Cerebellum (tissue), 4 donors: ENCODE measurements at places on chromosomes 13 and 19.
A peak's percentile ranks its signal among the peaks of the same experiment; 100 is the strongest.

DNA sequence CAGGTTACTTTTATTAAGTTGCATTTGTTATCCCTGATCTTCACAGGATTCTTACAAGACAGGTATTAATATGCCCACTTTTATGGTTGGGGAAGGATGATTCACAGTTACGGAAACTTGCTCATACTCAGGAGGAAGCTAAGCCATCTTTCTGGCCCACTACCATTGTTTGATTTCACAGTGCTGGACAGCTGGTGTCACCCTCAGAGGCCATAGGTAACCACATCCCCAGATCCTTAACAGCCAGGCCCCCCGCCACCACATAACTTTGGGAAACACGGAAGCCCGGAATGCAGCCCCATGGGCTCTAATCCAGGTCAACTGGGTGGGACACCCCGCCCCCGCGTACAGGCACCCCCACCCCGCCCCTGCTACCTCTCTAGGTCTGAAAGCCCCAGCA is 119.7 kb downstream of the IRS2 start:
- no peak for DNase-seq

GRCh38 chr19:21564406-21564805 is 59.0 kb downstream of the ZNF429 start:
- DNase-seq, result no peak

- peak; percentile 12 for DNase-seq
Measured at GRCh38 chr13:95552539-95553441, at the start of gene CLDN10. CLDN10 (plus strand) TSS chr13:95552720; CDS start chr13:95552754, 34 bp downstream.

DNA sequence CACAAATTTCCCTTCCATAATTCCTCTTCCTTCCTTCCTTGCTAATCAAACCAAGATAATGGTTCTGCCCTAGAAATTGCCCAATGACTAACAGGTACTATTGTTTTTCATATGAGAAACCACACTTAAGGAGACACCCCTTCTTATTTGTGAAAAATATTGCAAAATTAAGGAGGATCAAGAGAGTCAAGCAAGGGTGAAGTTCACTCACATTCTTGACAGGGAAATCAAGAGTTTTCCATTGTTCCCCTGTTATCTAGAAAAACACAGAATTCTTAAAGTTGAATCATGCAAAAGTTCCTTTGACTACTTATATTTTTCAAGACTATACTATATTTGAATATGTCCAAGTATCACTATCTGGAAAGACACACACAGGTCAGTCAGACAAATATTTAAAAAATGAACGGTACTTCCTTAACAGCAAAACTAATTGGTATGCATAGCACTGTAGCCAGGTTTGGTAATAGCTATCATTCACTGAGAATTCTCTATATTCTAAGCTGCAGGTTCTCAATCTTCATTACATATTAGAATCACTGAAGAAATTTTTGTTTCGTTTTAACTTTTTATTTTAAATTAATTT is 897.2 kb downstream of the DIAPH3 start:
- no peak for DNase-seq

GRCh38 chr13:37326334-37326733 is 220.9 kb upstream of the CSNK1A1L start:
- no peak for DNase-seq

DNA sequence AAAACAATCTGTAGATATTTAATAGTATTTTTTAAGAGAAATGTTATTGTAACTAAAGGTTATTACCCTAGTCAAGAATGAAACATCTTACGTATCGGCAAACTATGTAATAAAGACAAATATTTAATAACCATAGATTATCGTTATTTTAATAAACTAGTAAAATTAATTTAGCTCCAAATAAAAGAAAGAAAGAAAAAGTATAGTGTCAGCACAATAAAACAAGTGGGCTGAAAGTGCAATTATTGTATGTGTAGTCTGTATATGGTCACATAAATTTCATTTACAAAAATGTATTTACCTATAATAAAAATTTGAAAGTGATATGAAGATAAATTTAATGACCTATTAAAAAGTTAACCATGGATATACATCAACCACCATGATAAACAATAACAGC is 1258.4 kb upstream of the MIR17HG start:
- DNase-seq, result no peak

DNA sequence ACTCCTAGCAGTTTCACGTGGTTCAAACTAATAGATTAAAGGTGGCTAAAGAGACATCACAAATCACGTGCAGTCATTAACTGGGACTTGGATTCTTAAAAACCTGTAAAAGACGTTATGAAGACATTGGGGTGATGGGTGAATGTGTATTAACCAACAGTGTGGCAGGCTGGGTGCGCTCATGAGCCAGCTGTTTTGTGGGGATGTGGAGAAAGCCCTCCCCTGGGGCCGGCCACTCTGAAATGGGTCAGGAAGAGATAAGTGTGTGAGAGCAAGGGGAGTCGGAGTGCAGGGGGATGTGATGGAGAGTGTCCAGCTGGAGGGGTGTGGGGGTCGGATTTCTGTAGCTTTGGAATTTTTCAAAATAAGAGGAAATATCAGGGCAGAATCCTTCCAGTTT is 10.4 kb downstream of the UPF1 start:
- no peak for DNase-seq

DNA sequence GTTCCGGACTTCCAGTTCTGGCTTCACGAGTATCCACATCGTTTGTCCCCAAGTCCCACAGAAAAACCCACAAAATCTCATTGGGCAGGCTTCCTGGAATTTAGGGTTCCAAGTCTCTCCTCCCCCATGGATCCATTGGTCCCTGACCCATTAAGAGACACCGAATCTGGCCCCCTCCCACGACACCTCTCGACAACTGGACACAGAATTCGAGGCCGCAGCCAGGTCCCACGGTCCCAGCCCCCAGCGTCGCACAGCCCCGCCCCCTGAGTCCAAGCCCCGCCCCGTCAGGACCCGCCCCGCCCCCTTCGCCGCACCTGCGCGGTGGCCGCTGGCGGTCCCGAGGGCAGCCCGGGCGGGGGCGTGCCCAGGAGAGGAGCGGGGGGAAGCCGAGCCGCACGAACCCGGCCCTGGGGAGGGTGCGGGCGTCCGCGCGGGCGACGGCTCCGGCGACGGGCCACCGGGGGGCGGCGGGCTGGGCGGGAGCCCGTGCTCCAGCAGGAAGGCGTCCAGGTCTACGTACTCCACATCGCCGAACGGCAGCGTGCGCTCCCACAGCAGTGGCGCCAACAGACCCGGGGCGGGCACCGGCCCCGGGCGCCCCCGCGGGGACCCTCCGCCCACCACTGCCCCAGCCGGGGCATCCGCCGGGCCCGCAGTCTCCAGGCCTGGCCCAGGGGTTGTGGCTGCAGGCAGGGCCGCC is 1.8 kb downstream of the DBP start:
- peak; percentile 81 for DNase-seq

GRCh38 chr19:4993683-4994082 is 24.8 kb downstream of the KDM4B start:
- DNase-seq, result no peak

DNA sequence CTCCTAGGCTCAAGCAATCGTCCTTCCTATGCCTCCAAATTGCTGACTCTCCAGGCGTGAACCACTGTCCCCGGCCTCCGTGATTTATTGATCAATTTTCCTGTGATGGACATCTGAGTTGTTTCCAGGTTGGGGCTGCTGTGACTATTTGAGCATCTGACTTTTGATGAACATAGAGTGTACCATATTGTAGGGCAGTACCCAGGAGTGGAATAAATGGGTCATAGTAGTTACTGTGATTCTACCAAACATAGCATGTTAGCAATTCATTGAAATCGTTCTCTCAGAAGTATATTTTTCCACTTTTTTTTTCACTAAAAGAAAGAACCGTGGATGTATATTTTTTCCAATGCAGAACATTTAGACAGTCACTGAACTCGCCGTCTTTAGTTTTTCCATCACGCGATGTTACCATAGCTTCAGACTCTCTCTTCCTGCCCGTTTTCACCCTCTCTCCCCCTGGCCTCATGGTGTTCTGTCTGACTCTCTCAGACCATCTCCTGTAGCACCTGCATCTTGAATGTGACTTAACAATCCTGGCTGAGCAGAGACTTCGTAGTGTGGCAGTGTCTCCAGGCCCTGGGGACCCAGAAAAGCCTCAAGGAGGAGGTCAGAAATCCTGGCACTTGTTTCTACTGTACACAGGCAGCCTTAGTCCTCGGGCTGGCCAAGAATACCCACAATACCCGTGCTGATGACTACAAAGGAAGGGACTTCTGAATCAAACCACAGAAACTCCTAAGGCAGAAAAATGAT is 3.2 kb upstream of the RASGRP4 start:
- DNase-seq, result no peak

DNA sequence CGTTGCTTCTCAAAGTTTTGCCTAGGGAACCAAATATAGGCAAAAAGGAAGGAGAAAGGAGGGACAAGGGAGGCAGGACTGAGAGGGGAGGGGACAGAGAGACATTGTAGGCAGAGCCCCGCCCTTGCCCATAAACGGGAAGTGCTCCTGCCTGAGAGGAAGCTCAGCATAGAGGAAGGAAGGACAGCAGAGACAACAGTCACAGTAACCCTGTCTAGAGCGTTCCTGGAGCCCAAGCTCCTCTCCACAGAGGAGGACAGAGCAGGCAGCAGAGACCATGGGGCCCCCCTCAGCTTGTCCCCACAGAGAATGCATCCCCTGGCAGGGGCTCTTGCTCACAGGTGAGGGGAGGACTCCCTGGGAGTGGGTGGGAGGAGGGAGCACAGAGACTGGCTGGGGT is at the start of gene CEACAM21:
Gene CEACAM21, plus strand, starts transcription at position 169 of the 400 bp plus-strand sequence. Its CDS starts 109 bp downstream, at position 278.
- no peak for DNase-seq

GRCh38 chr19:31233295-31233800 is 115.9 kb downstream of the TSHZ3 start:
- no peak for DNase-seq

DNA sequence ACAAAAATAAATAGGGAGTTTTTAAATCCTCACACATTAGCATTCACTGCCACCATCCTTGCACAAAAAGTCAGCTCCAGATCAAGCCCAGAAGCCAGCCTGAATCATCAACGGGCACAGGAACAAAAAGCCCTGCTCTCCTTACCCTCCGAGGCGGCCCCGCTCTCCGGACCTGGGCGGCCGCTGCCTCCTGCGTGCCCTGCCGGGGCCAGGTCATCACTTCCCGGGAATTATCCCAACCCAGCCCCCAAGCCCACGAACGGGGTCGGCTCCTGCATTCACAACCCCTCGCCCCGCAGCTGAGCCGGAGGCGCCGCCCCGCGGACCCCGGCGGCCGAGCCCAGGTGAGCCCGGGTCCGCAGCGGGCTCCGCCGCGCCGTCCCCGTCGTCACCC is 754 bp downstream of the DNAJB1 start:
- no peak for DNase-seq

GRCh38 chr13:109381546-109382180 is 404.7 kb downstream of the IRS2 start:
- no peak for DNase-seq

GRCh38 chr13:43567608-43568007 is 219.2 kb downstream of the ENOX1 start:
- DNase-seq, result no peak

GRCh38 chr19:15330801-15331418 is 1.4 kb downstream of the BRD4 start:
- no peak for DNase-seq

GRCh38 chr13:95624020-95624419 is 20.5 kb downstream of the DZIP1 start:
- peak; percentile 34 for DNase-seq

- no peak for DNase-seq
Measured at GRCh38 chr13:77230560-77230959, 96.3 kb downstream of the MYCBP2 start.

GRCh38 chr19:33447336-33448158 is 74.0 kb downstream of the CEBPG start:
- no peak for DNase-seq

- no peak for DNase-seq
Measured at GRCh38 chr19:38691938-38692457, 44.5 kb downstream of the ACTN4 start.

DNA sequence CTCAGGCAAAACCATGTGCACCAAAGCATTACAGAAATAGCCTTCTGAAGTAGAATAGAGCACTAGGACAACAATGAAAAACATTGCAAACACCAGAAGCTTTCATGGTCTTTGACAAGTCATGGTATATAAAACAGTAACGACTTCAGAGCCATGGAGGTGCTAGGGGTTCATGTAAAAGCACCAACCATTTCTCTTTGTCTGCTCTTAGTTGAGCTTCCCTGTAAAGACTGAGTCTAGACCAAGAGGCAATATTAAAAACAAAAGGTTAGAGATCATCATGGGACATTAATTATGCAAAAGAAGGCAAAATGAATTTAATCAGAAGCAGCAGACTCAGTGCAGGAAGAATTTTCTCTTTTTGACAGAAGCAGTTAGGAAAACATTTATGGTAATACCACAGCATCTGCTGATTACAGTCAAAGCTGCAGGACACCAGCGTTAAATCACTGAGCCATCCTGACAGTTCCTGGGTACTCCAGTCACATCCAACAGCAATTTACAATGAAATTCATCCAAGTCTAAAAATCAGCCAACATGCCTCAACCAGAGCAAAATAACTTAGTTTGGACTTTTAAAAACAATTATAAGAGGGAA is 476.8 kb downstream of the DIAPH3 start:
- DNase-seq, result no peak

DNA sequence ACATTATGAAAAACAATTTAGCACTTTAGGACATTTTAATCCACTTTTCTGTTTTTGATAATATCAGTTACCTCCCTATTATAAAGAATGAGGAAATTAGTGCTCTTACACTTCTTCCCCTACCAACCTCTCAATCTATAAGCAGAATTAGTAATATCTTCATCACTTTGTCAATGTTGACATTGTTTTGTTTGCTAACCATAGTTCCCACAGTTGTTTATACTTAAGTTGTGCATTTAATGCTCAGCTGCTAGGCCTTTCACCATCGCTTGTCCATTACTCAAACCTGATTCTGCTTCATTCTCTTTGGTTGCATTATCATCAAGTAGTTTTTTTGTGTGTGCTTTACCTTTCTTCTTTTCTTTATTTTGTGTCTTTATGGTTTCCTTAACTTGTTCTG is 132.1 kb downstream of the CDK8 start:
- no peak for DNase-seq

DNA sequence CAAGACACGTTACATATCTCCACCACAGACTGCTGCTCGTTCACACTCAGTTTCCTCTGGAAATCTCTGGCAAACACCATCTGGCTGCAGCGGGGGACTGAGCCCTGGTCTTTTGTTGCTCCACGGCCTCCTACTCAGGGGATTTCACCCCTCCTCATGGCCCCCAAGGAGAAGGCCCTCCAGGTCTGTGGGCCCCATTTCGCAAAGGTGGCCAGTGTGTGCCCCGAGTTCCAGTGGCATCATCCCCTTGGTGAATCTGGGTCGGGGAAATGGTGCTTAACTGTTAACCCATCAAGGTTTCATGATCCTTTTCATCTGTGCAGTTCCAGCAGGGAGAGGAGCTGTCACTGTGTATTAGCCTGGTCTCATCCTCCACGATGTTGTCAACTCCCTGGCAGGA is 235.4 kb upstream of the MAB21L1 start:
- no peak for DNase-seq

DNA sequence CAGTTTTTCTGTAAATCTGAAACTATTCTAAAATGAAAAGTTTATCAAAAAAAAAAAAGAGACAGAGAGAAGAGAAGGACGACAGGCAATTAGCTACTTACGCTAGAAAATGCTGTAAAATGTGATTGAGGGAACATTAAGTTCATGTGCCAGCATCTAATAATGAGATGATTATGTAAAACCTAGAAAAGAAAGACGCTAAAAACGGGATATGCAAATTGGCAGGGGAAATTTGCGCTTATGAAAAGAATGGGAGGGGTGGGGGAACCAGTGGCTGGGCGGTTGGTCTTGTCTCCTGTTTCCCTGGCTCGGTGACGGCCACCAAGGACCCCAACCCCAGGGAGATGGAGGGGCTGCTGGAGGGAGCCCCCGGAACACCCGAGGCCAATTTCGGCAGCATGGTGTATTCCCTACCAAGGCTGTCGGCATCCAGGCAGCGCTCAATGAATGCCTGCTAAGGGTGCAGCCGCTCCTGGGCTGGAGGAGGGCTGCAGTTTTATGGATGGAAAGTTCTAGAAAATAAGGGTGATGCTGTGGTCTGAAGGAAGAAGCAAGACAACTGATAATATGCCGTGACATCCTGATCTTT is 34.2 kb downstream of the GNG7 start:
- no peak for DNase-seq
